GM04503 (cell line): ENCODE measurements at places on chromosomes 7 and 10.

GRCh38 chr7:53500076-53500475, 464.6 kb downstream of the POM121L12 start:
- no peak for DNase-seq

GRCh38 chr10:10807106-10807505, 210.6 kb upstream of the CELF2 start:
- no peak for DNase-seq

DNA sequence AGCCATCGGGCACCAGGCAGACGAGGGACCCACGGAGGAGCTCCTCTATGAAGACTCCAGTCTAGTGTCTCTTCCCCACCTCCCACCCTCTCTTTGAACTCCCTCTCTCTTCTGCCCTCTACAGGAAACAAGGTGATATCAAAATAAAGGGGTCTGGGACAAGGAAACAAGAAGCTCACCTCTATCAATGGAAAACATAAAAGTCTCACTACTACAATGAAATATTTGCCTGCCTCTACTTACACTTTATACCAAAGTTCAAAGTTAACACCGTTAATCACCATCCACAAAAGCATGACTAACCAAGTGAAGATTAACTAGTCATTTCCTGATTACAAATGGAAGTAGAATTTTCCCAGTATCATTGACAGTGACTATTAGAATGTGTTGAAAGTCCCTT, 82.2 kb downstream of the PARD3 start:
- no peak for DNase-seq

- no peak for DNase-seq
These were observed 102.4 kb upstream of the LRGUK start for GRCh38 chr7:134024739-134025138.

DNA sequence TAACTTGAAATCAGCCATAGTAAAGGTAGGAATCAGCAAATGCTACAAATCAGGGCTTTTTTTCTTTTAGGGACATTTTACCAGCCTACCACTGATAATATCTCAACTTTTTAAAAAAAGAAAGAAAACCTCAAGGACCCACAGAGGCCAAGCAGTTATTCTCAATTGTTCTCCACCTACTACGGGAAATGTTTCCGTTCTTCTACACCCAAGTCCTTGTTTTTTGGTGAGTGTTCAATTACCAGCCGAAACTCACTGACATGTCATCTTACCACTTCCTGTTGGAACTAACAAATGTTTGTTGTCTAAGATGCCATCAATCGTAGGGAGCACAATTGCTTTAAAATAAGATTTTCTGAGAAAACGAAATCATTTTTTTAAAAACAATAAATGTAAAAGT, 50.2 kb upstream of the CDK1 start:
- DNase-seq: no peak

DNA sequence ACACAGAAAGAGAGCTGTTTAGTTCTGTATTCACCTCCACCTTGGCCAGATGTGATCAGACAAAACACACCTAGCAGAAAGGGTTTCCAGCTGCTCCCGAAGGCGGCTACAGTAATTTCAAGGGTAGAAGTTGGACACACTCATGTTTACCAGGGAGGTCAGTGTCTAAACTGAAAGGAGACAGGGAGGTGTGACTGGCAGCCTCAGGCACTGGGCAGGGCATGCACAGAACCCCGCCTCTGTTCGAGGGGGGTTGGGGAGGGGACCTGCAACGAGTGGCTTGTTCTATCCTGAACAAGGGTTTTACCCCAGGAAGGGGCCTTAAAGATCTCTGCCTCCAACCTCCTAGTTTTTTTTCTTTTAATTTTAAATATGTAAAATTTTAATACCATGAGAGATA, 49.6 kb downstream of the BPGM start:
- DNase-seq: no peak

DNA sequence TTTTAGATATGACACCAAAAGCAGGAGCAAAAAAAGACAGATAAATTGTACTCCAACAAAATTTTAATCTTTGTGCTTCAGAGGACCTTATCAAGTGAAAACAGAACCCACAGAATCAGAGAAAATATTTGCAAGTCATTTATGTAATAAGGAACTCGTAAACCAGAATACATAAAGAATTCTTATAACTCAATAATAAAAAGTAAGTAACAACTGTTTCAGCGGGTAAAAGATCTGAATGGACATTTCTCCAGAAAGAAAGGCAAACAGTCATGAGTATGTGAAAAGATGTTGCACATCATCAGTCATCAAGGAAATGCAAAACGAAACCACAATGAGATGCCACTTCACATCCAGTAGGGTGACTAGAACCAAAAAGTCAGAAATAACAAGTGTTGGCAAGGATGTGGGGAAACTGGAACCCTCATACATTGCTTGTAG, 167.7 kb upstream of the KCTD7 start:
- no peak for DNase-seq

GRCh38 chr7:35505066-35505465, 189.9 kb downstream of the HERPUD2 start:
- DNase-seq: no peak

GRCh38 chr7:85025312-85025756, 161.5 kb downstream of the SEMA3D start:
- DNase-seq: no peak

DNA sequence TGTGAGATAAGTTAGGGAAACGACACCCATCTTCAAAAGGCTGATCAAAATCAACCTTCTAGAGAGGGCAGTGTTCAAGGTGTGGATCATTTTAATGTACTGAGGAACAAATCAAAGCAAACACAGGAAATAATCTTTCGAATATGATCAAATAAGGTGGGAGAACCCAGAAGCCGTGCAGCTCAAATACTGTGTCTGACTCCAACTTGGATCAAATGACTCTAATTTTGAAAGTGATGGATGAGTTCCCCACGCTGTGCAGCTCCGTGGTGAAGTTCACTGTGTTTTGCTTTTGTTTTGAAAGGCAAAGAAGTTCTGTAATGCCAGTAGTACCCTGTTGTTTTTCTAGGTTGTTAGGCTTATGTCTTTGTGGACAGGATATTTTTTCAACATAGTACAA, 250.9 kb downstream of the SFMBT2 start:
- no peak for DNase-seq

GRCh38 chr10:122280156-122280555, 9.1 kb downstream of the BTBD16 start:
- DNase-seq: no peak

GRCh38 chr7:158049271-158049670, 538.4 kb downstream of the PTPRN2 start:
- no peak for DNase-seq

DNA sequence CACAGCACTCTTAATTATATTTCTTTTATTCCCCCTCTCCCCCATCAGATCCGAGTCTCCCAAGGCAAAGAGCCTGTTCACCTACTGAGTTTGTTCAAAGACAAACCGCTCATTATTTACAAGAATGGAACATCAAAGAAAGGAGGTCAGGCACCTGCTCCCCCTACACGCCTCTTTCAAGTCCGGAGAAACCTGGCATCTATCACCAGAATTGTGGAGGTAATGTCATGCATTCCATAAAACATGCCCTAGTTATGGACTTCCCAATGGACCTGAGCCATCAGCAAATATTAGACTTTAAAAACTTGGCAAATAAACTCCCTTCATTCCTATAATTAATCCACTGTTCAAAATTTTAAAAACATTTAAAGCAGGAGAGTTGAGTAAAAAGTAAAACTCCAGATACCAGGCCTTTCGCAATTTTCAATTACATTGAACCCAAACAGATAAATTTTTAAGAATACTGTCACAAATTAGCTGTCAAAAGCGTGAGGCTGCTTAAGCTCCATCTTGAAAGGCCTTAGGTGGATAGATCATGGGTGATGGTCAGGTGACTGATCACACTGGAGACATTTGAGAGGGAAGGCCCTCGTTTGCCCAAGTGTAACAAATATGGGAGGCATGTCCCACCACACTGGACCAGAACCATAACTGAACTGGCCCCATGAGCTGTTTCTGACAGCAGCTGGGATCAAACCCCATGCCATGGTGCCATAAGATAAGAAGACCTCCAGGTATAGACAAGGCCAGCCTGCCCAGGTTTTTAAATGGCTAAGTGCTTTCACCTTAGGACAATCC, 46.9 kb upstream of the ARL4A start:
- no peak for DNase-seq

- no peak for DNase-seq
These were observed 21.1 kb downstream of the KLLN start for GRCh38 chr10:87842220-87842641.

- peak; percentile 97 for DNase-seq
These were observed 160.9 kb downstream of the REEP3 start for GRCh38 chr10:63681993-63682697.

GRCh38 chr7:40371806-40372440, 237.1 kb downstream of the SUGCT start:
- DNase-seq: no peak

DNA sequence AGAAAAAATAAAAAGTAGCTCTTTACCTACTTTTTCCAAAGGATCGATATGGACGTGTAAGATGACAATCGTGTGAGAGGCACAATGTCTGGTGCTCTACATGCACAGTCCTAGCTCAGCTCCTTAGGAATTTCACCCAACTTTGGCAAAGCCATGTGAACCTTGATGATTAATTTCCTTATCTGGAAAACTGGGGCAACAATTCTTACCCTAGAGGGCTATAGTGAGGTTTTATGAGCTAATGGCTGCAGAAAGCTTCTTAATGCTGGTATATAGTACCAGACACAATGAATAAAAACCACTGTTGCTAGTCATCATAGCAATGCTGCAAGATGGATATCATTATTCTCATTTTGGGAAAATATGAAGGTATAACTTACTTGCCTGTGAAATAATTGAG, 202.7 kb downstream of the PARD3 start:
- no peak for DNase-seq

GRCh38 chr7:135681762-135682161, 19.4 kb downstream of the STMP1 start:
- DNase-seq: no peak

DNA sequence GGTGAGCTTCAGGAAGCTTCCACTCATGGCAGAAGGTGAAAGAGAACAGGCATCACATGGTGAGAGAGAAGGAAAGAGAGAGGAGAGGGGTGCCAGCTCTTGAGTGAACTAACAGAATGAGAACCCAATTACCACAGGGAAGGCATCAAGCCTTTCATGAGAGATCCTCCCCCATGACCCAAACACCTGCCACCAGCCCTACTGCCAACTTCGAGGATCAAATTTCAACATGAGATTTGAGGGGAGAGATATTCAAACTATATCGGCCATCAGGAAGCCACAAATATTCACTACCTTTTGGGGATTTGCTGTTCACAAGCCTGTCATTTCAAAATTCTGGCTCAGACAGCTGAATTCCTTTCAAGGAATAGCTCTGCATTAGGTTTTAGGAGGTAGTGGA, 39.9 kb upstream of the SMNDC1 start:
- no peak for DNase-seq

GRCh38 chr10:5895365-5895764, 5.3 kb downstream of the FBH1 start:
- DNase-seq: no peak

DNA sequence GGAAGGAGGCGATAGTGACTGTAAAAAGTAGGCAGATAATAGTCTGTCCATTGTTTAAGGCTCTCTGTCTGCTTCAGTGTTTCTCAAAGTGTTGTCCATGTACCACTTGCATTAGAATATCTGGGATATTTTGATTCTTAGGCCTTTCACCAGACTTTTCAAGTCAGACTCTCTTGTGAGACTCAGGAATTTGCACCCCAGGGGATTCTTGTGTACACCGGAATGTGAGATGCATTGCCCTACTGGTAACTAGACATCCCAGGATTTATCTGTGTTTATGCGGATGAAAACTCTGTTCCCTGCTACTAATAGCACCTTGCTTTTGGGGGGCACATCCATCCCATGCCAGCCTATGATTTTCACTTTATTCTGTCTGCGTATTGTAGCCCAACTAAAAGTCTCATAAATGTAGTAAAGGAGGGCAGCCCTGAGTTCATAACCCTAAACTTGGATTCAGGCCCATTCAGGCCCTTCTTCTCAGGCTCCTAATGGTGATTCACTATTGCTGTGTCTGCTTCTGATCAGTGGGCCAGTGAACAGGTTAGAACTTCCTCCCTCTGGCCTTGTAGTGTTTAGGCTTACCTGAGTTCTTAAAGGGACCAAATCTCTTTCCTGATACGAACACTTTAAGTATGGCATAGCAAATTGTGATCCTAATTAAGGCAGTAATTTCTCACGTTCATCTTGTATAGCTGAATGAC, 71.8 kb upstream of the RPA3 start:
- DNase-seq: no peak

DNA sequence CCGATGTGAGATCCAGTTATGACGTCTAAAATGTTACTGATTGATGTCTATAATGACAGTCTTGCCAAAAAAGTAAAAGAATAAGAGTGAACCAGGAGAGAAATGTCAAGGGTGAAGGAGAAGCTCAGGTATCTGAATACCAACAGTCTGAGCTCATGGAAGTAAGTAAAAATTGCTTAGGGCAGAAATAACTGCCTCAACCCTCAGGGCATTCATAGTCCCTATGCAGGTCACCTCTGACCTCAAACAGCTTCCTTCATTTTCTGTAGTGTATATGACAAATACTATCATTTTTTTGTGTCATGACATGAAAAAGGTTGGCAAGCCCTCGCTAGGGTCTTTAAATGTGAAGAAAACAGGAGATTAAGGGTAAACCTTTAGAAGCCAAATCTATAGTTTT, 41.0 kb upstream of the MRPS16 start:
- no peak for DNase-seq

DNA sequence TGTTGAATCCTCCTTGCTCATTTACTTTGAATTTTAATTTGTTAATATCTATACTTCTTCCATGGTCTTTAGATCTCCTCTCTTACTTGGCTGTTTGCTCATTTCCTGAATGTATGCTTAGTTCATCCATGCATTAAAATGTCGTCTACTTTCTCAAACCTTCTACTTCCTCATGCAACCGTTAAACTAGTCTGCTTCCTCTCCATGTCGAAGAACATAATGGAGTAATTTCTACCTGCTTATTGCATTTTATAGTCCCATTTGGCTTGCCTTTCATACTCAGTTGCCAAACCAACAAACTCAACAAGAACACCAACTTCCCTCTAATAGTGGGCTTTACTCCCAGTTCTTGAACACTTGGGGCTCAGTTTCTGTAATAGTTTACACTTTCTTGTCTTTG, 43.8 kb upstream of the SEMA3D start:
- DNase-seq: no peak

DNA sequence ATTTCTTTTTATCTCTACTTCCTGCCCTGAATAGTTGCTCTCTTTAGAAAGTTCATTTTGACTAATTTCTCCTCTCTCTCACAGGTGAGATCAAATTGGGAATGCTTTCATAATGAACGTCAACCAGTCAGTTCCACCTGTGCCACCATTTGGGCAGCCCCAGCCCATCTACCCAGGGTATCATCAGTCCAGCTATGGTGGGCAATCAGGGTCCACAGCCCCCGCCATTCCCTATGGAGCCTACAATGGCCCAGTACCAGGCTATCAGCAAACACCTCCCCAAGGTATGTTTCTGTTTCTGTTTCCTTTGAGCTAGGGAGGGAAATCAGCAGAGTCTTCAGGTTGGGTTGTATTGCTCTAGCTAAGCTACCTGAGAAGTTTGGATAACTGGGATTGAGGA, 2.5 kb downstream of the SEC24C start:
- no peak for DNase-seq

DNA sequence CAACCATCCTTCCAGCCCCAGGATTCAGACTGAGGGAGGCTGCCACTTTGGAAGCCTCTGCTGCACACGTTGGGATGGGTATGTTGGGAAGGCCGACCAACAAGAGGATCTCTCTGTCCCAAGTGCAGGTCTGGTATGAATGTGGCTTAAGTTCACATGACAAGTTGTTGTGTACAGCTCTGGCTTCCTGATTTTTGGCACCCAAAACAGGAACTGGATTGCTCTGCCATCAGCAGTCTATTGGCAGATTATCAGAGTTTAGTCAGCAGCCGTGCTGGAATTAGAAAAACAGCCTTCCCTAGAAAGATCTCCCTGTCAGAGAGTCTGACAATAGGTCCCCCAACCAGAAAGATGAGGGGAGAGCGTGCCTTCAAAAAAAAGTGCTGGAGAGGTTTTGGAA, 66.9 kb downstream of the GOLGA7B start:
- peak; percentile 13 for DNase-seq
